ENCODE measurements at places on chromosomes 3 and 15.

- no peak for DNase-seq
These were observed 45.1 kb downstream of the DAPK2 start for GRCh38 chr15:64001148-64001547.

GRCh38 chr3:147799601-147800000 is 390.4 kb downstream of the ZIC1 start:
- no peak for DNase-seq

DNA sequence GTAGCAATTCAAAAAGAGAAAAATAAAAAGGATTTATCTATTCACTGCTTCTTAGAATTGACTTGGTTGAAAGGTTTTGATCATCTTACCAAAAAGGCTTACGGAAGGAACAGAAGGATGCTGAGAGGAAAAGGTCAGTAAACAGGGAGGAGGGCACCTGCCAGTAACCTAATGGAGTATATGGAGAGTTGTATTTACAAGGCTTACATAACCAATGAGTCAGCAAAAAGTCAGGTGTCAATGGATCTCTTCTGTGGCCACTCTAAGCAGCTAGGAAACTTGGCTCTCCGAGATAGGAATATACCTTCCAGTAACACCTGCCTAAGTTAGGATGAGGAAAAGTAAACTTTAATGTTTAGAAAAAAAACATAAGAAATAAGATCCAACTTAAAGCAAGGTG is 80.5 kb upstream of the PLXND1 start:
- no peak for DNase-seq

DNA sequence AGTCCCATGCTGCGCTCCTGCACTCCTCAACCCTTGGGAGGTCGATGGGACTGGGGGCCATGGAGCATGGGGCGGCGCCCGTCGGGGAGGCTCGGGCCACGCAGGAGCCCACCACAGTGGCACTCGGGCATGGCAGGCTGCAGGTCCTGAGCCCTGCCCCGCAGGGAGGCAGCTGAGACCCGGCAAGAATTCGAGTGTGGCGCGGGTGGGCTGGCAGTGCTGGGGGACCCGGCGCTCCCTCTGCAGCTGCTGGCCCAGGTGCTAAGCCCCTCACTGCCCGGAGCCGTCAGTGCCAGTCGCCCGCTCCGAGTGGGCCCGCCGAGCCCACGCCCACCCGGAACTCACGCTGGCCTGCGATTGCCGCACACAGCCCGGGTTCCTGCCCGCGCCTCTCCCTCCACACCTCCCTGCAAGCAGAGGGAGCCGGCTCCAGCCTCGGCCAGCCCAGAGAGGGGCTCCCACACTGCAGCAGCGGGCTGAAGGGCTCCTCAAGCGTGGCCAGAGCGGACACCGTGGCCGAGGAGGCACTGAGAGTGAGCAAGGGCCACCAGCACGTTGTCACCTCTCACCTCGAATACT is 200.3 kb downstream of the ROBO2 start:
- DNase-seq = no peak

DNA sequence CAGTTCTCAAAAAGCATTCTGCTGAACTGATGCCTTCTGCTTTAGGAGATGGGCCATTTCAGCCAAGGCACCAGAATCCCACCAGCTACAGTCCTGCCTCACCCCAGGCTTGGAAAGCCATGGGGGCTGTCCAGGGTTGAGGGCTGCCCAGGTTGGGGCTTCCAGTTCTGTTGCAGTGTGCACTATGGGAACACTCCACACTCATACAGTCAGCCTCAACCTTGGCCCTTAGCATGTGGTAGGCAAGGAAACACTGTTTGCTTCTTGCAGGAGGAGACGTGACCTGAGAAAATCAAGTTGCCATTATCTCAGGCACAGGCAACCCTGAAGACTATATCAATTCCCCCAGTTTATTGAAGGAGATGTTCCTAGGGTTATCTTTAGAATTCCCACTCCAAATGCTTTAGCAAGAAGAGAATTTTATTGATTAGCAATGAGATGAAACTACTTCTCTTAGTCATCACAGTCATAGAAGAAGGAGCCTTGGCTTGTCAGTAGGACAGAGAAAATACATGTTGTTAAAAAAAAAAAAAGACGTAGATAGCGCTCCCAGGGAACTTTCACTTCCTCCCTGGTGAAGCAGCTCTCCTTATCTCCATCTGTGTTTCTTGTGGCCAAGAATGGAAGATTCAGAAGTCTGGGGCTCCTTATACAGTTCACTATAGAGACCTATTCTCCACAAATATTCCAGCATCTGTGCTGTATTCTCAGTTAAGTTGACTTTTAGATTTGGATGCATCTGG is 38.3 kb upstream of the IL12A start:
- no peak for DNase-seq

GRCh38 chr3:156553705-156554356 is 1.1 kb downstream of the SSR3 start:
- DNase-seq = no peak

DNA sequence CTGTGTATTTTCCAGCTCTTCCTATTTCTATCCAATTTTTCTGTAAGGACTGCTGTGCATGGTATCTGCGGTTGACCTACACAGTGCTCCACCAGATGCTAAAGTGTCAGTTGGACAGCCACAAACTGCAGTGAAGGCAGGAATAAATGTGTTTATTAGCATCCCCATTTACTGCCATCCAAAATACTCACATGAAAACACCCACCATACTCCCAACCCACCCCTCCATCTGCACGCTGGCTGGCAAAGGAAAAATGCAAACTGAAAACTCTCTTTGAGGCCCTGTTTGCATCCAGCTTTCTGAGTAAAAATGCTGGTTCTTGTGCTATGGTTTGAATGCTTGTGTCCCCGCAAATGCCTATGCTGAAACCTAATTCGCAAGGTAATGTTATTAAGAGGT is 515.5 kb downstream of the ZNF385D start:
- DNase-seq = no peak

DNA sequence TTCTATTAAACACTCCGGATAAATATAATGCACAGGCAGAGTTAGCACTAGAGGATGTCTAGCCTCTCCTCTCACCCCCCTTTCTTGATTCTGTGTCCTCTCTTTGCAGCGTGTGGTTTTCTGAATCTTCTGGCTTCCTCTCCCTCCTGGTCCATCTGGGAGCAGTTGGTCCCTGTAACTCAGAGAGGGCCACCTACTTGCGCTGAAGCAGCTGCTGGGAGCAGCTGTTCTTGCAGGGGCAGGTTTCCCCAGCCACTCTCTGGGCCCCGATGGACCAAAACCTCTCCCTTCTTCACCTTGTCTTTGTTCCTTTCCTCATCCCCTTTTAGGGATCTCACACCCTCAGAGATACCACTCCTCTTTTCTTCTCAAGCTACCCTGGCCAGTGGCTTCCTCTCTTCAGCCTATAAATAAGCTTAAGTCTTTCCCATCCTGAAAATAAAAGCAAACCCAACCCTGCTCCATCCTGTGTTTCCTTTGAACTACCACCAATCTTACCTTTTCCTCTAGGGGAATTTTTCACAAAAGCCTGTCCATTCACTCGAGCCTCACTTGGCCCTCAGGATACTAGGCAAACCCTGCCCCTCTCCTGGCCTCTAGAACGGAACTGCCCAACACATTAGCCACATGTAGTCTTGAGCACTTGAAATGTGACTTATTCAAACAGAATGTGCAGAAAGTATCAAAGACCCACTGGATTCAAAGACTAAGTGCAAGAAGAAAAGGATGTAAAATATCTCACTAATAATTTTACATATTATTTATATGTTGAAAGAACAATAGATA is 59.7 kb downstream of the STARD5 start:
- no peak for DNase-seq

Data from CD4-positive, alpha-beta T cell treated with Interleukin-1 beta for 1 hour (primary cell).